Activated naive CD4-positive, alpha-beta T cell treated with anti-CD3 and anti-CD28 coated beads, Interleukin-2, amount 10 ng/mL, durations not matched to agents 7 days and 5 days (primary cell): ENCODE measurements at places on chromosomes 3 and 15.
A peak's percentile ranks its signal among the peaks of the same experiment; 100 is the strongest.

- no peak for DNase-seq
These were observed 30.4 kb downstream of the TMEM212 start for GRCh38 chr3:171873580-171873979.

DNA sequence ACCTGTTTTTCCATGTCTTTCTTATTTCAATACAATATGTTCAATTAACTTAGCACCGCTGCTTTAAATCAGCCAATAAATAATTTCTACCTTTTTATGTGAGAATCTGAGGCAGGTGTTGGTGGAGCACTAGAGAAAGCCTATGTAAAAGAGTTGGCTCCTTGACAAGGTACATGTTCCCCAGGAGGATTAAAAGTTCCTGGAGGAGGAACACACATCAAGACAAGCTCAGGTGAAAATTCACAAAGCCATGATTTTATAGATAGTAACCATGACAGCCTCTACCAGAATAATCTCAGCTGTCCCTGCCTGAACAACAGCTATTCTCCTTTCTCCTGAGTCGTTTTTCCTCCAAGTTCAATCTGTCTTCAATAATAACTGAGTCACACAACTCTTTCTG is 3.4 kb upstream of the ZBED2 start:
- no peak for DNase-seq

DNA sequence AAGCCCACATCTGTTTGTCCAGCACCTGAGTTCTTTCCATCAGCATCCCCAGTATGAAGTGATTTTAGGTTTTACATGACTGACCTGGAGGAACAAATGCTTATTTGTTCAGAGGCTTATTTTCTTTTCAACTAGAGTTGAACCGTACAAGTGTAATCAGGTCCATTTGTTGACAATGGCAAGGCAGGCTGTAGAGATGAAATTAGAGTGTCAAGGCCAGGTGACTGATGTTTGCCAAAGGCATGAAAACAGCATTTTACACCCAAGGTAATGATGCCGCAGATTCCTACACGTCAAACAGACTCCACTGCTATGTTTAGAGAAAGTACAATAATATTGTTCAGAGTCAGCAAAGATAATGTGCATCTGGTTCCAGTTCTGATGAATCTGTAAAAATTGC is 96.5 kb downstream of the KCNAB1 start:
- no peak for DNase-seq

GRCh38 chr3:150454622-150455021 is 46.5 kb downstream of the TSC22D2 start:
- DNase-seq, result no peak

DNA sequence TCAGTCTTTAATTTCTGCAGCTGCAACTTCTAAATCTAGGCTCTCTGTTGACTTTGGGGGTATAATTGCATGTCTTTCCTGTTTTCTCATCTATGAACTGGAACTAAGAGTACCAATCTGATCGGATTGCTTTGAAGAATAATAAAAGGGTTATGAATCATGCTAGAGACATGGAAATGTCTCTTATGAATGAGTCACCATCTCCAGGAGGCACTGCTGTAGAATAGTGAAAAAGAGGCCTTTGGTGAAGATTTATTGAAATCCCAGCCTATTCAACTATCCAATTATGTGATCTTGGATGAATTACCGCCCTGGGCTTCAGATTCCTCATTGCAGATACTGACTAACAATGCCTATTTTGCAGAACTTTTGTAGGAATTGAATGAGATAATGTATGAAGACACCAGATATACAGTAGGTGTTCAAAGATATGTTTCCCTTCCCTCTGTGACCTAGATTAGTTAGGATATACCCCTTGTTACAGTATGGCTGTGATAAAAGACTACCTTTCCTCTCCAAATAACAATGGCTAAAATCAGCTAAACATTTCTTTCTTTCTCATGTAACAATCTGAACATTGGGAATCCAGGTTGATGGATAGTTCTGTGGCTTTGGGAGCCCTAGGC is 11.5 kb upstream of the CMTM8 start:
- no peak for DNase-seq

DNA sequence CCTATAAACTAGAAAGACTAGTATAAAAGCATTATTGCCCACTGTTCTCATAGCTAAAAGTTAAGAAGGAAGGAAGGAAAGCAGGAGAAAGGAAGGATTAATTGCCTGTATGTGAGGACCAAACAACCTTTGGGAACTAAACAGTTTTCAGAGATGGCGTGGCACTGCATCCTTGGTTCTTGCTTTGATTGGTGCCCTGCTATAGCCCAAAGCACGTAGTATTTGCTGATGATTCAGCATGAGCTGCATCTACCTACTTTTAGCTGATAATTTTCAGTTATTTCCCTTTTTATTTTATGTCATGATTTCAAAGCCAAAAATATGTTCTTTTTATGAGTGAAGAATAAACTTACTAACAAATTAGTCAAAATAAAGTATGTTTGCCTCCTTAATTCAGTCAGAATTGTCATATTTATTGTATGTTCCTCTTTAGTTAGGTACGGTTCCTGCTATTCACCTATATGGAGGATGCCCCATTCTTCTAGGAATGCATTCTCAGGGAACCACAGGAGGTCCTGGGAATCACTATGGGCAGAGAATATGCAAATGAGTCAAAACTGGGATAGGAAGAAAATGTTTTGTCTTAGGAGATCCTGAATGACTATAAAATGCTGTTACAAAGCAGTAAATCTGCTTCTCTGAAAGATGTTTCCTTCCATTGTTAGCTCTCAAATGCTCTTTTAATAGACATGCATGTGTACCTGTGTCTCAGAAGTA is 65.4 kb upstream of the THSD4 start:
- no peak for DNase-seq

- no peak for DNase-seq
These were observed 55.0 kb upstream of the SOX14 start for GRCh38 chr3:137709011-137709601.

DNA sequence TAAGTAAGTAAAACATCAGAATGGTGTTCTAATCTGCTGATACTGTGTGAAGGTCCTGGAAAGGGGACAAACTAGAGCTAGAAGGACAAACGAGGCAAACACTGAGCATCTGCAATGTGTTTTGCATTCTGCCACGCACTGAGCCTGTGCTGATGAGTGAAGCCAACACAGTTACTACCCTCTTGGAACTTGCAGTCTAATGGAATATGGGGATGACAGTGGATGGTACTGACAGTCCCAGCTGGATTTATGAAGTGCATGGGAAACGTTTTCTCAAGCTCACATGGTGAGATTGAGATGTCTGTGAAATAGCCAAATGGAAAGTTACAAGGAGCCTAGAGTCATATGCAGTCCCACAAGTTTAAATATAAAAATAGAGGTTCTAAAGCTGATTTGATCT is 86.6 kb downstream of the FOXB1 start:
- DNase-seq, result no peak

DNA sequence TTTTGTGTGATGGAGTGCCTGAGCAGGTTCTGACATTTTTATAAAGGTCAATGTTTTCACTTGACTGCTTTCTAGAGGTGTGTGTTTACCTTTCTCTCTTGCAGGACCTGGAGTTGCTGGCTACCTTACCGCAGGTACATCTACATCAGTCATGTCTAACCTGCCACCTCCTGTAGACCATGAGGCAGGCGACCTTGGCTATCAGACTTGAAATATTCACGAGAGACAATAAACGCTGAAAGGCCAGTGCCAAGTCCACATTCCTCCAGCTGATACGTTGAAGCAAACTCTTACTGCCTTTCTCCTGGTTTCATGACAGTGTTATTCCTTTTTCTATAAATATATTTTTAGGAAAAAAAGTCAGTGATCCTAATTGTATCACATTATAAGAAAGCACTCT is 59.0 kb upstream of the ACKR4 start:
- DNase-seq, result no peak

GRCh38 chr3:113136071-113136470 is 75.3 kb upstream of the BOC start:
- no peak for DNase-seq

GRCh38 chr3:82004266-82004665 is 242.8 kb upstream of the GBE1 start:
- DNase-seq, result no peak

- no peak for DNase-seq
These were observed 13.1 kb upstream of the RAB8B start for GRCh38 chr15:63176302-63176701.

DNA sequence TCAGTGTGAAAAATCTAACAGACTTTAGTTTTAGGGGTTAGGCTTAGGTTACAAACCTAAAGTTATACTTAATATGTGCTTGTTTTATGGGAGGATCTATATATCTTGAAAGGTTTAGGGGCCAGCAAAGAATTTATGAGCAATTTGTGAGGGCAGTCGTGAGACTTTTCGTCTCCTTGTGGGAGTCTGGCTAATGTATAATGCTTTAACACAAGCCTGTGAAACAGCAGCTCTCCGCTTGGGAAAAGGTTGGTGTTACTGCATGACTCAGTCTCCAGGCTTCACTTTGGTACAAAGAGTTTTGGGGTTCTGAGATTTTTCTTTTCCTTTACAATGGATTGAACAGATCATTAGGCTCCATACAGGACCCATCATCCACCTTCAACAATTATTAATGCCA is 79.0 kb upstream of the MFGE8 start:
- DNase-seq, result no peak

GRCh38 chr3:108004647-108005046 is 86.2 kb downstream of the CD47 start:
- DNase-seq, result no peak

DNA sequence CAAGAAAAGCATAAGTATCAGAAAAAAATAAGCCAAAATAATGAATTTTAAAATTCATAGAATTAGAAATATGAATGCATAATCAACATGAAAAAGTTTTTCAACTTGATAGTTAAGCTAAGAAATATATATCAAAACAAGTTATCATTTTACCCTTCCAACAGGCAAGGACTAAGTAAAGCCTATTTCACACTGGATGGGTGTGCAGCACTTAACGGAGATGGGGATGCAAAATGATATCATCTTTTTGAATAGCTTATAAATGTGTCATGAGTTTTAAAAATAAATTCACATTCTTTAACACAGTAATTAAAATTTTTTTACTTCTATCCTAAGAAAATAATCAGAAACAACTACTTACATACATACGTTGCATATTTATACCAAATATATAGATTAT is 20.9 kb downstream of the PIK3R4 start:
- no peak for DNase-seq

DNA sequence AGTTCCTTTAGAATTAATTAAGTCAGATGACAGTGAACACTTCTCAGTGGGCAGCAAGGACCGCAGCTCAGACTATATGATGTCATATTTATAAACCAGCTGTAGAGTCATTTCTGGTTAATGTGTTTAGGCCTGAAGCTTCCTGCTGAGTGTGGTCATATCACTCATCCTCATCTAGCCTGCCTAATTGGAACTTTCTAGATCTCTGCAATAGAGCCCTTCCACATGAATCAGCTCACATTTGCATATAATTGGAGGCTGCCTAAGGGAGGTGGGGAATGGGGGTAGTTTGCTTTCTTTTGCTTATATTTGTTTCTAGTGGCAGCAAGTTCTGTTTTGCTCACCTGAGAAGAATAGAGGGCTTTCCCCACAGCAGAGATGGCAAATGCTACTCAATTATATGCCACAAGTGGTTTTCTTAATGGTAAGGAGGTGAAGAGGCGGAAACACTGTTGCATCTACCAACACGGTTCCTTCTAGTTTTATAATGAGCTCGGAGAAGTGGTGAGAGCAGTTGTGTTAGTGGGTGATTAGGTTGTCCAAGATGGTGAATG is 148.1 kb downstream of the KLHL25 start:
- no peak for DNase-seq

DNA sequence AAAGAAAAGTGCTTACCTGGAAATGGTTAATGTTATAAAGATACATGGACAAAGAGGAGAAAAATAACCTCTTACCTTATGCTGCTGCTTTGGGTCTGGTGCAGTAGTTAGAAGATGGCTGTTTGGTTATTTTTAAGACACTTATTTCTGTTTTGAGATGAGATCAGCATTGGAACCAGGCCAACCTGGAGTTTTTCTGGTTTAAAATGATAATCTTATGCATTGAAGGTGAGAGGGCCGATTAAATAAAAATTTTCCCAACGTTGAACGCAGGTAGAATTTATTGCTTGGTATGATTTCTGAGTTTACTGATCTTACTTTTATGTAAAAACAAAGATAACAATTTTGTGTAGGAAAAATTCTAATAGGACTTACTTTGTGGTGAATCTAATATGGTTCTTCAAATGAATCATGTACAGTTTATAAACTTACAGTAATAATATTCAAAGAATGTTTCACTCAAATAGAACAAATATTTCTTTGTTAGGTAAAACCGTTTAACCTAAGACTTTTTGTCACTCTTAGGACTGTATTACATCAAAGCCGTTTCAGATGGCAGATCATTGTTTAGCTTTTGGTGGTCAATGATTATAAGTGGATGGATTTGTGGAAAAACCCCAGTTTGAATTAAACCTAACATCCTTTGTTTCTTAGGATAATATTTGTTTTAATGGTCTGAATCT is 14.9 kb downstream of the UBE2E2 start:
- DNase-seq, result no peak

DNA sequence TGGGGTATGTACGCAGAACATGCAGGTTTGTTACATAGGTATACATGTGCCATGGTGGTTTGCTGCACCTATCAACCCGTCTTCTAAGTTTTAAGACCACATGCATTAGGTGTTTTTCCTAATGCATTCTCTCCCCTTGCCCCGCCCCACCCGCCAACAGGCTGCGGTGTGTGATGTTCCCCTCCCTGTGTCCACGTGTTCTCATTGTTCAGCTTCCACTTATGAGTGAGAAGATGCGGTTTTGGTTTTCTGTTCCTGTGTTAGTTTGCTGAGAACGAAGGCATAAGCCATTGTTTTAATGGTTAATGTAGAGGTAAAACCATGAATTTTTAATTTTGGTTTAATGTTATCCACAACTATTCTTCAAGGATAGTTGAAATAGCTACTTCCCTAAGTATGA is 346.8 kb upstream of the EPHA6 start:
- DNase-seq, result no peak

- DNase-seq, result no peak
These were observed 401.7 kb upstream of the CDIN1 start for GRCh38 chr15:36177590-36178302.

DNA sequence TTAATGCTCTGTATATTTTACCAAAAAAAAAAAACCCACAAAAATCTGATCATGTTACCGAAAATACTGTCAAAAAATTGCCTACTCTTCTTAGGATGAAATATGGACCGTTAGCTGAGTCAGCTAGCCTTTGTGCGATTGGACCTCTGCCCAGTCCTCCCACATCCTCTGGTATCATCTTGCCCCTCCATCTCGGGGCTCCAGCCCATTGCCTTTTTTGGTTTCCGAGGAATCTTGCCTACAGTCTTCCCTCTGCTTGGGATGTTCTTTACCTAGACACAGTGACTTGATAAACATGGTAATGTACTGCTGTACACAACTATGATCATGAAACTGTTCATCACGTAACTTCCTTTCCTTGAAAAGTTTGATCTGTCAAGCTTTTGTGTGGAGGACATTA is 371.4 kb downstream of the SV2B start:
- DNase-seq, result peak; percentile 36

DNA sequence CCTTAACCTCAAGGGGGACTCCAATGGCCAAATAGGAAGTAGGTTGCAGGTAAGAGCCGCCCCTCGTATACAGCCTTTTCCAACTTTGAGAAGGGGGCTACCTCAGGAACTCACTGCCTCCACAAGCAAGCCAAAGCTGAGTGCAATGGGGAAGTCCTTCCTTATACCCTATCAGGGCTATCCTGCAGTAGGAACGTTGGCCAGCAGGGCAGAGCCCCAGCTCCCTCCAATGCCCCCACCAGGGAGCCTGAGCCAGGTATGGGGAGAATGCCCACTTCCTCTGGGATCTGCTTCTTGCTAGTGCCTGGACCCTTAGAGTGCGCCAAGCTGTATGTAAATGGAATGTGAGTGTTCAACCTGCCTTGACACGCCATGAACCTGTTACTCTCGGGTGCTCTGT is 16.3 kb downstream of the CACNA2D2 start:
- no peak for DNase-seq
